Stimulated activated CD8-positive, alpha-beta memory T cell treated with anti-CD3 and anti-CD28 coated beads, Interleukin-4, amount 100 ng/mL, for 4 hours (primary cell): ENCODE measurements at places on chromosomes 16 and 17.

GRCh38 chr17:12789481-12790248 is at the start of gene ARHGAP44:
ARHGAP44 (plus strand) TSS chr17:12789498; CDS start chr17:12789839, 341 bp downstream.
- no peak for DNase-seq

DNA sequence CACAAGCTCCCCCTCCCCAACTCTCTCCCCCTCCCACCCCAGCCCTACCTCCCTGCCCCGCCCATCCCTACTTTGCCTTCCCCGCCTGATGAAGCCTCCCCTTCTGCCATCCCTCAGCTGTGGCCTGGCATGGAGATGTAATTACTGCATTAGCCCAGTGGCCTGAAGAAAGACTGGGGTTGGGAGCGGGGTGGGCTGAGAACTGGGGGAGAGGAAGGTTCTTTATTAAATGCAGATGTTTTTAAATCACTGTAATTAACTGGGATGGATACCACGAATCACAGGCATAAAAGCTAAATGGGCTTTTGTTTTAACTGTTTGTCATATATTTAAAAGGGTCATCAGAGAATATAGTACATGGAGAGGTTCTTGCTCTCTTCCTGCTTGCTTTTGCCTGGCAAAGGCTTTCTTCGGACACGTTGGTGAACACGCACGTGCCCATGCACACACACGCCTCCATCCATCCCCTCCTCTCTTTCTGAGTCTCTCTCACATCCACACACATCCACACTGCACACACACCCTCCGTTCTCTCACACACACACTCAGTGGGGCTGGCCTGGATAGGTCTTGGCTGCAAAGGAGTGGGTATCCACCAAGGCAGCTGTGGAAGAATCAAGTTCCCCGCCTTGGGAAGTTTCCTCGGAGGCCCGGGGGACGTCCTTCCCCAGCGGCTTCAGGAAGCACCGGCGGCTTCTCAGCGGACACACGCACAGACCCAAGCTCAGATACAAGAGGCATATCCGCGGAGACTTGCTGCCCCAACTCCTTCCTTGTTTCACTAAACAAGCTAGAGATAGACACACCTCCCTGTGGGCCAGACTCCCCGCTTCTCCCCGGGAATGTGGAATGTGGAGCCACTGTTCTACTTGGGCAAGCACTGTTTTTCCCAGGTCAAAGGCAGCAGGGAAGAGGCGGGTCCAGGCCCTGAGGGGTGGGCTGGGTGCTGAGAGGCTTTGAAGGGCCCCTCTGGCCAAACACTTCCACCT is 27.4 kb upstream of the TNRC6C start:
- no peak for DNase-seq

GRCh38 chr17:31428111-31428510 is 36.6 kb downstream of the RAB11FIP4 start:
- no peak for DNase-seq

DNA sequence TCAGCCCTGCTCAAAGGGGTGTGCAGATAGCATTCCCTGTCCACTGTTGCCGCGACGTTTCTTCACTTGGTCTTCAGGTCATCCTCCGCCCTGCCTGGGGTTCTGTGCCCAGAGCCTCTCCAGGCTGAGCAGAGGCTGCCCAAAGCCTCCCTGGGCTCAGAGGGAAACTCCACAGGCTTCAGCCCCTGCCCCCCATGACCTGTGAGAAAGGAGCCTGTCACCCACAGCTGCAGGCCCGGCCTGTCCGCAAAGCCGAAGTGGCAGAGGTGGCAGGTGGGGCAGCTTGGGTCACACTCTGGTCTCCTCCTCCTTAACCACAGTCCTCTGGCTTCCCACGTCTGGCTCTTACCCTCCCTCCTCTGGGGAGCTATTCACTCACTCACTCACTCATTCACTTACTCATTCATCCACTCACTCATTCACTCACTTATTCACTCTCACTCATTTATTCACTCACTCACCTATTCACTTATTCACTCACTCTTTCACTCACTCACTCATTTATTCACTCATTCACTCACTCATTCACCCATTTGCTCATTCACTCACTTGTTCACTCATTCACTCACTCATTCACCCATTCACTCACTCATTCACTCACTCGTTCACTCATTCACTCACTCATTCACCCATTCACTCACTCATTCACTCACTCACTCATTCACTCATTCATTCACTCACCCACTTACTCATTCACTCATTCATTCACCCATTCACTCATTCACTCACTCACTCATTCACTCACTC is 7.1 kb upstream of the CPSF4L start:
- DNase-seq = no peak

DNA sequence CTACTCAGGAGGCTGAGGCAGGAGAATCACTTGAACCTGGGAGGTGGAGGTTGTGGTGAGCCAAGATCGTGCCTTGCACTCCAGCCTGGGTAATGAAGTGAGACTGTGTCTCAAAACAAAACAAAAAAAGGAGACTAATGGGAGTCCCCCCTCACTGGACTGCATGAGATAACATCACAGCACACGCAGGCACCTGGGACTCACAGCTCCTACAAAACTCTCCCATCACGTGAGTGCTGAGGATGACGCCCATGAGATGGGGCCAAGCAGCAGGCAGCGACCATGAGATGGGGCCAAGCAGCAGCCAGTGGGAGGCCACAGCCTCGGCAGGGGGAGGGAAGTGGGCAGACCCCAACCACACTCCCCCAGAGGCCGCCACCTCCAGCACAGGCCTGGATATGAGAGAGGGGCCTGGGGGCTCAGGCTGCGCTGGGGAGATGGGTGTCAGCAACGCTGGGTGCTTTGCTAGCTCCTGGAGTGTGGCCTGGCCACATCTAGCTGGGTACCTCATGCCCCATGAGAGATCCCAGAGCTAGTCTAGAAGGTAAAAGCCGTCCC is 15.4 kb downstream of the DNAAF8 start:
- no peak for DNase-seq

DNA sequence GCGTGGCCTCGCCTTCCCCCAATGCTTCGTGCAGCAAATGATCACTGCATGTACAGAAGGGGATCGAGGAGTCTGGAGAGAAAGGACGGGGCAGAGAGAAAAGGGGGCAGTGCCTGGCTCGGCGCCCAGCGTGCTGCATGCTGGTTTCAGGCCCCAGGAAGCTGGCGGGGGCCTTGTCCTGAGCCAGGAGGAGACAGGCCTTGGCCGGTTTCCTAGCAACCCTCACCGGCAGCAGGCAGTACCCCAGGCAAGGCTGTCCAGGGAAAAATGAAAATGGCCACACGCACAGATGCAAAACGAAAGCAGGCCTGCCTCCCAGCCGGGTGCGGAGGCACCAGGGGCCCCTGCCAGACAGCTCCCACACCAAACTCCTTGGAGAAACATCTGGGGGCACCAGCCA is 126.3 kb downstream of the ZFHX3 start:
- DNase-seq = no peak

- DNase-seq = no peak
Measured at GRCh38 chr16:19113577-19114358, at the start of gene ITPRIPL2. ITPRIPL2 (plus strand) TSS chr16:19113964; CDS start chr16:19114462, 498 bp downstream.

DNA sequence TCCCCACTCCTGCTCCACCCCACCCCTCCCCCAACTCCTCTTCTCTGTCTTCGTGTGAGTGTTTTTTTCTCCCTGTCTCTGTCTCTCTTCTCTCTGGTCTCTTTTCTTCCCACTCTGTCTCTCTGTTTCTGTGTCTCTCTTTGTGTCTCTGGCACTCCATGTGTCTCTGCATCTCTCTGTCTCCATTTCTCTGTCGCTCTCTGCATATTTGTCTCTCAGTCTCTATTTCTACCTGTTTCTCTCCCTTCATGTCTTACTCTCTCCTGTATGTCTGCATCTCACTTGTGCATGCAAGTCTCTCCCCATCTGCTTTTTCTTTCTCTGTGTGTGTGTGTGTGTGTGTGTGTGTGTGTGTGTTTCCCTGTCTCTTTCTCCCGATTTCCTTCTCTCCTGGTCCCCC is 68.2 kb downstream of the LYRM1 start:
- DNase-seq = no peak

- DNase-seq = no peak
Measured at GRCh38 chr17:76873856-76874255, 5.7 kb downstream of the MGAT5B start.

GRCh38 chr16:84404936-84405639 is 36.8 kb downstream of the ATP2C2 start:
- DNase-seq = no peak

GRCh38 chr17:57372156-57372555 is 115.8 kb downstream of the MSI2 start:
- no peak for DNase-seq
